ENCODE measurements at places on chromosomes 3 and 15.

DNA sequence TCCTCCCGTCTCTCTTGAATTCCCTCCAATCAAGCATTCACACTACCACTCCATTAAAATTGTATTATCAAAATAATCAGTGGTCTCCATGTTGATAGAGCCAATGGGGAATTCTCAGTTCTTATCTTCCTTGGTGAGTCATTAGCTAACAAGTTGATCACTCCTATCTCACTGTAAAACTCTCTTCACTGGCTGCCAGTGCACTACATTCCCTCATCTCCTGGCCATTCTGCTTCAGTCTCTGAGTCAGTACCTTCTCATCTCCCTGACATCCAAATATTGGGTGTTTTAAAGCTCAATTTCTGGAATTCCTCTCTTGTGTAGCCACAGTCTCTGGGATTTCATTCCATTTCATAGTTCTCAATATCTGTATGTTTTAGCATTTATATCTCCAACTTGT is 175.2 kb downstream of the ALDH1A2 start:
- no peak for DNase-seq

DNA sequence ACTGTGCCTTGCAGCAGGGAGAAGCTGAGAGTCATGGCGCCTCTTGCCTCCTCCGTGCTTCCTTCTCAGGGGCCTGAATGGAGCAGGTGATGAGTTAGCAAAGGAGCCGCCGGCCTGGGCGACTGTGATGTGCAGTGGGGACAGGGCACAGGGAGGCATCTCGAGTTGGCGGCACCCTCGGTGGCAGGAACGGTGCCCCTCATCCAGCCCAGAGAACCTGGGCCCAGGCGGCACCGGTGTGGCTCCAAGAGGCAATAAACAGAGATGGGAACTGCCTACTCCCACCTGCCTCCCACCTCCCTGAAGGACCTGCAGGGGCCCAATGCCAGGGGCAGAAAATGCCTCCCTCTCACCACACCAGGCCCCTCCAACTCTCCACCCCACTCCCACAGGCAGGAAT is 6.2 kb downstream of the SLC41A3 start:
- DNase-seq: no peak

- DNase-seq: no peak
Observed at GRCh38 chr3:190492129-190492528, 21.8 kb upstream of the IL1RAP start.

- DNase-seq: no peak
Observed at GRCh38 chr15:101170568-101171350, 81.1 kb downstream of the CHSY1 start.

DNA sequence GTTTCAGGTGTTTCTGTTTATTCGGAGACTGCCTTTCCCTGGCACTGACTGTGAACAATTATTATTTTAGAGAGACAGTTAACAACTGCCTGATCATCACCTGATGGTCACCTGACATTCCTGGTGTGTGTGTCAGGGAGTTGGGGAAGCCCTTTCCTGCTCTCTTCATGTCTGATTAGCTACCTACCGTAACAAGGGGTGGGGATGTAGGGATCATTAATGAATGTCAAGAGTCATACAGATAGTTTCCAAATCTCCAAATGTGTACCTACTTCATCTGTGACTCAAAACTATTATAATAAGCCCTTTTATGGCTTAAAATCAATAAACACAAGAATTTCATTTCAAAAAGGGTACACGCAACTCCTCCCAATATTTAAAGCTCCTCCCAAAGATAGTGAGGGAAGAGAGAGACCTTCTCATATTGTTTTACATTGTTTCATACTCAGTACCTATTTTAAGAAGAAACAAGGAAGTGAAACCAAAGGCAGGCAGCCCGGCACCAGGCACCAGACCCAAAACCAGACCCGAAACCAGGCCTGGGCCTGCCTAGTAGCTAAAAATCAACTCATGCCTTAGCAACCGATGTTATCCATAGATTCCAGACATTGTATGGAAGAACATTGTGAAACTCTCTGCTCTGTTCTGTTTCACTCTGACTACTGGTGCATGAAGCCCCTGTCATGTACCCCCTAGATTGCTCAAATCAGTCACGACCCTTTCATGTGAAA is 844.9 kb upstream of the ALCAM start:
- no peak for DNase-seq

GRCh38 chr3:188000361-188000861 is 153.5 kb upstream of the LPP start:
- no peak for DNase-seq

- no peak for DNase-seq
Observed at GRCh38 chr3:175748087-175748730, 889.1 kb downstream of the NAALADL2 start.

Data from DMS 273 treated with DMSO at 0.1 percent for 48 hours (cell line).